Activated CD4-positive, alpha-beta T cell treated with anti-CD3 and anti-CD28 coated beads, Interleukin-2, amount 50 U/mL, for 48 hours (primary cell): ENCODE measurements at places on chromosomes 7 and 10.

DNA sequence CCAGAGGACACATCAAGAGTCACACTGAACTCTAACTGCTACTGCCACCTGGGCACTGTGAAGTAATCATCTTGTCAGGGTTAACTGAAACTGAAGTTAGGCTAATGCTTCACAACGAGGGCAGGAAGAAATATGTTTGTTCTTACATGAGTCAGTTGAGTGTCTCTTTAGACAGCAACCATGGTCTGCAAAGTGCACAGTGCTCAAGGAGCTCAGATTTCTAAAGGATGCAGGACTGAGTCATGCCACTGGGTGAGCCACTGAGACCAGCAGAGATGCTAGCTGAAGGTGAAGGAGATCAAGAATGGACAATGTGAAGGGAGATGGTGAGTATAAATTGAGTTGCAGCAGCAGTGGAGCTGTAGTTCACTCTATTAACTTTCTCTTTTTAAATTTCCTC lies 76.0 kb upstream of the CTTNBP2 start:
- no peak for DNase-seq

GRCh38 chr7:47179812-47180515 lies 401.9 kb downstream of the TNS3 start:
- DNase-seq: peak; percentile 12

- DNase-seq: no peak
These were observed 58.2 kb downstream of the SRPK2 start for GRCh38 chr7:105330526-105330925.

GRCh38 chr10:102269017-102269416 lies 23.7 kb downstream of the GBF1 start:
- no peak for DNase-seq

- no peak for DNase-seq
These were observed 15.8 kb upstream of the TMEM236 start for GRCh38 chr10:17736223-17736622.

GRCh38 chr10:16030562-16030961 lies 170.3 kb upstream of the MINDY3 start:
- no peak for DNase-seq

DNA sequence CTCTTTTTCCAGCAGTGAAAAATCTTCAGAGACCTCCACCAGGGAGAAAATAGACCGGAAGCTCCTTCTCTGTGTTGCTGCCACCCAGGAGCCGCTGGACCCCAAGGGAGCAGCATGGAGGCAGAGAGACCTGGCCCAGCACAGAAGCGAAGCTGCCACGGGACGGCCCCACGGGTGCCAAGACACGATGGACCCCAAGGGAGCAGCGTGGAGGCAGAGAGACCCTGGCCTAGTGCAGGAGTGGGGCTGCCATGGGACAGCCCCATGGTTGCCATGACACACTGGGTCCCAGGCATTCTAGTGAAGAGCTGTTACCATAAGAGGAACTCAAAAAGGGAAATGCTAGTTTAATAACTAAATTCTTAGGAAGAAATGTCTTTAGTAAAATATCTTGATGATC lies 186.3 kb downstream of the PTPRN2 start:
- DNase-seq: no peak

DNA sequence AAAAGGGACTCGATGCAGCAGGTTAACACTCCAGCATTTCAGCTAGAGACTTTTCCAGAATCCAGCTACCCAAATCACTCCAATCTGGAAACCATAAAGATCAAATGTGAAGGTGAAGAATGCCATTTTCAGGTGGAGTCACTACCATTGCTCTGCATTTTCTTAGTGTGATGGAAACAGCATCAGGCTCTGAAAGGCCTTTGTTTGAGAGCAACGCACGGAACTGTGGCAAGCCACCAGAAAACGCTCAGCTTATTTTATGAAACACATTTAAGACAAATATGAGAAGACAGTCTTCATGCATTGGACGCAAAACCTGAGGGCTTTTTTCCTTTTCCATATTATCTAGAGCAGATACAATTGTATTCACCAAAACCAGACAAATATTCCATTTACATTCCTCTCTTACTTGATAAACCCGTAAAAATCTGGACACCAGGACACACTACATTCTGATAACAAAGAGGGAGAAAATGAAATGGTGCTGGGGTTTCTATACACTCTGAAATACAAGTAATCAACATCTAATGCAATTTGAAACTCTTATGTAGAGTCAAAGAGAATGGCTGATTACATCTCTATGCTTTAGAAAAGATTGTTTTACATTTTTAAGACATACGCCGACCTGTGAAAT lies 99.1 kb downstream of the NRP1 start:
- no peak for DNase-seq

GRCh38 chr7:98990356-98990755 lies 112.0 kb downstream of the TRRAP start:
- DNase-seq: no peak

DNA sequence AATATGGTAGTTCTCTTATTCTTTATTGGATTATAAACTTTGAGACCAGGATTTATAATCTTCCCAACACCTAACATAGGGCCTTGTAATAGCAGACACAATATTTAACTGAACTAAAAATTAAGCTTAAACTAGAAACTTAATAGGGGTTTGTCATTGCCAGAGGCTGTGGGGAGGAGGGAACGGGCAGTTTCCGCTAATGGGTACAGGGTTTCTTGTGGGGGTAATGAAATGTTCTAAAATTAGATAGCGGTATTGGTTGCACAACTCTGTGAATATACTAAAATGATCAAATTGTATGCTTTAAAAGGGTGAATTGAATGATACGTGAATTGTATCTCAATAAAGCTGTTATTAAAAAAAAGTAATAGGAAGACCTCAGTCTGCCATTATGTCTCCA lies 45.4 kb downstream of the NT5C2 start:
- no peak for DNase-seq

GRCh38 chr7:3168869-3169268 lies 125.2 kb upstream of the CARD11 start:
- DNase-seq: no peak

GRCh38 chr10:87092861-87093631 lies 1.6 kb downstream of the GLUD1 start:
- DNase-seq: no peak

DNA sequence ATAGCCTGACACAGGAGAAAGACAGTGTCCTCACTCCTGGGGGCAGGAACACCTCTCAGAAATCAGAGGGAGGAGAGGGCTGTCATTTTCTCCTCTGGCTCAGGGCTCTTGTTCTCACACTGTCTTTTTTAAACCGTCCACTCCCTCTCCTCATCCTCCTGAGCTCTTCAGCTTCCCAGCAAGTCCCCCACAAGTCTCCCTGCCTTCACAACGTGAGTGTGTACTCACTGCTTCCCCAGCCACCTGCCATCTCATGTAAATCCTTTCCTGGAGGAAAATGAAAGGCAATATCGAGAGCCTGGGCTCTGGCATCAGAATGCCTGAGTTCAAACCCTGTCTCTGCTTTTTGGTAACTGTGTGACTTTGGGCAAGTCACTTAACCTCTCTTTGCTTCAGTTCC lies 5.7 kb downstream of the LLCFC1 start:
- no peak for DNase-seq

- DNase-seq: no peak
These were observed 242.6 kb downstream of the MAD1L1 start for GRCh38 chr7:1990001-1990670.
